ENCODE measurements at places on chromosomes 16 and 17. TPM values are rescaled to one million over a fixed set of nuclear protein-coding genes. Genes with fewer than 3 reads are reported as not detected.

- no peaks in the 10 kb centered on the region for H3K4me1 ChIP-seq
- DNase-seq: no peak
- no peaks in the 10 kb centered on the region for H3K27me3 ChIP-seq
Measured at GRCh38 chr16:73275024-73275423, 227.1 kb upstream of the ZFHX3 start.

DNA sequence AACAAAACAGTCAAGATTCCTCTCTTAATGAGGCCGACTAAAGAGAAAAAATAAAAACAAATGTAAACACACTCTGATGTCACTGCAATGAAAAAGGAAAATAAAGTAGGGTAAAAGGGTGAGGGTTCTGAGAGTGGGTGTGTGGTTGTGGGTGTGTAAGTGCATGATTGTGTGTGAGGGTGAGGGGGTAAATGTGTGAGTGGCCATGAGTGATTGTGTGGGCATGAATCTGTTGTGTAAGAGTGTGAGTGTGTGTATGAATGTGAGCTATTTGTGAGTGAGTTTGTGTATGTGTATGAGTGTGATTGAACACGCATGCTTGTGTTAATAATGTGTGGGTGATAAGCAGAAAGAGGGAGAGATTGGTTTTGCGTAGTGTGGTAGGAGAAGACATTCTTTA is 132.8 kb downstream of the CDH11 start:
- DNase-seq: no peak
- H3K4me3 ChIP-seq: no peak overlapping the region
- peaks cover 41% of the 10 kb centered on the region for H3K36me3 ChIP-seq
- H3K4me1 ChIP-seq: no peaks in the 10 kb centered on the region
- no peaks in the 10 kb centered on the region for H3K27me3 ChIP-seq

Gene KRT33B
- not detected for total RNA-seq

GRCh38 chr17:80619535-80620235 is 75.0 kb downstream of the RPTOR start:
- H3K4me1 ChIP-seq: no peaks in the 10 kb centered on the region
- H3K27me3 ChIP-seq: no peaks in the 10 kb centered on the region
- H3K27ac ChIP-seq: no peak overlapping the region
- no peak overlapping the region for H3K4me3 ChIP-seq

DNA sequence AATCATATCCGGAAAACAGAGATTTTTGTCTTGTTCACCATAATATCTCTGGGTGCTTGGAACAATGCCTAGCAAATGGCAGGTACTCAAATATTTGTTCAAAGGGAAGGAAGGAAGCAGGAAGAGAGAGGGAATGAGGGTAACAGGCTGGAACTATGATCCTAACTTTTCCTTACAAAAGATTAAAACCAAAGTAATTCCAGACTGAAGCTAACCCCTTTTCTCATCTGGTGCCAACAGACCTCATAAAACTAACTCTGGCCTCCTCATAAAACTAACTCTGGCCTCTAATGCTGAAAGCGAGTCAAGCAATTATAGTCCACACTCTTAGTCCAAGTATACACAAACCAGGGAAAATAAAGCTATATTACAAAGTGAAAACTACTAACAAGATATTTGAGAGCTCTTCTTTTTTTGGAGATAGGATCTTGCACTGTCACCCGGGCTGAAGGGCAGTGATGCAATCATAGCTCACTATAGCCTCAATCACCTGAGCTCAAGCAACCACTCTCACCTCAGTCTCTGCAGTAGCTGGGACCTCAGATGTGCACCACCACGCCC is 84.6 kb downstream of the KANSL1 start:
- peaks cover 66% of the 10 kb centered on the region for H3K4me1 ChIP-seq
- H3K36me3 ChIP-seq: no peaks in the 10 kb centered on the region
- no peak overlapping the region for H3K4me3 ChIP-seq
- peak overlapping the region; percentile 10 for H3K27ac ChIP-seq
- DNase-seq: no peak
- H3K27me3 ChIP-seq: no peaks in the 10 kb centered on the region

Gene MT1E
- 564 TPM for total RNA-seq

DNA sequence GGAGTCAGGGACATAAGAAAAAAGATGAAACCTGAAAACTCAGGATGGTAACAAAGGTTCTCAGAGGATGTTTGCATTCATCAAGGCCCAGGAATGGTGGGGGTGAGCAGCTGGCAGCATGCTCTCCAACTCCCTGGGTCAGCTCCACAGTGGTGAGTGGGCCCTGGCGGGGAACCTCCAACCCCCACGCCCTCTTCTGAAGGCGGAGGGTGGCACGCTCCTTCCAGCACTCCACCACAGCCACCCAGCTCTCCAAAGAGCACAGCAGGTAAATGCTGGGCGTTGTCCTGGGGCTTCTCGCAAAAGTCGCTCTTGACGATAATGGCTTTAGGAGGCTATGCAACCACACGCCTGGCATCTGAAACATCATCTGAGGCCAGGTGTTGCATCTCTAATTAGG is 173.8 kb downstream of the C16orf78 start:
- no peak overlapping the region for H3K4me3 ChIP-seq
- no peaks in the 10 kb centered on the region for H3K36me3 ChIP-seq

- no peaks in the 10 kb centered on the region for H3K4me1 ChIP-seq
- H3K27me3 ChIP-seq: no peaks in the 10 kb centered on the region
- no peak overlapping the region for H3K4me3 ChIP-seq
- no peak for DNase-seq
- no peak overlapping the region for H3K27ac ChIP-seq
- H3K36me3 ChIP-seq: no peaks in the 10 kb centered on the region
Measured at GRCh38 chr16:86217001-86217890, 293.1 kb upstream of the FOXF1 start.

GRCh38 chr17:56751145-56751738 is 82.5 kb downstream of the C17orf67 start:
- no peaks in the 10 kb centered on the region for H3K4me1 ChIP-seq
- no peak overlapping the region for H3K27ac ChIP-seq
- no peak for DNase-seq
- no peak overlapping the region for H3K4me3 ChIP-seq

Gene KRT13
- 10,968 TPM for total RNA-seq

DNA sequence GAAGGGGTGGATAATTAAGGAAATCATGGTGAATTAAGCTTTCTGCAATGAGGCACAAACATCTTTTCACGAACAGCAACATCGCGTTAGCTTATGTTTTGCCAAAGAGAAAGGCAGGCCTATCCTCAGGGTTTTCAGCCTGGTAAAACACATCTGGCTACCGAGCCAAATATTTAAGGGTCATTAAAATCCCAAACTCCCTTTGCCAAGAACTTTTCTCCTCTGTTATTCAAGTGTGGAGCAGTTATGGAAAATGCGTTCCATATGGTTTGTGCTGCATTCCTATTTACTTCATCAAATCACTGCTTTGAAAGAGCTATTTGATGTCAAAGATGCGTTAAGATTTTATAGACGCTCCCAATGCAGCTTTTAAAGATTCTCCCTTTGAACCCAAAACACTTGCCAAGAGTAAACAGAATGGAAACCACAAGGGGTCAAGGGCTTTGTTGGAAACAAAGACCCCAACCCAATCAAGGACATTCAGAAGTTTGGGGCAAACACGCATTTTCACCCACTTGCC is 308.3 kb upstream of the CDH5 start:
- no peak overlapping the region for H3K4me3 ChIP-seq
- DNase-seq: no peak
- H3K27ac ChIP-seq: peak overlapping the region; percentile 66

DNA sequence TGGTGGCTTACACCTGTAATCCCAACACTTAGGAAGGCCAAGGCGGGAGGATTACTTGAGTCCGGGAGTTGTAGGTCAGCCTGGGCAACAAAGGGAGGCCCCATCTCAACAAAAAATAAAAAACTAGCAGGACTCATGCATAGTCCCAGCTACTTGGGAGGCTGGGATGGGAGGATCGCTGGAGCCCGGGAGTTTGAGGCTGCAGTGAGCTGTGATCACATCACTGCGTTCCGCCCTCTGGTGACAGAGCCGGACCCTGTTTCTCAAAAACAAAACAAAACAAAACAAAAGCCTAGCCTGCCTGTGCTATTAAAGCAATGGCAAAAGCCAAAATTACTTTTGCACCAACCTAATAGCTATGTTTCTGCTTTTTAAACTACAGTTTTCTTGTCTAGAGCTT is 1.5 kb downstream of the FCSK start:
- H3K4me3 ChIP-seq: no peak overlapping the region
- no peaks in the 10 kb centered on the region for H3K27me3 ChIP-seq
- H3K36me3 ChIP-seq: no peaks in the 10 kb centered on the region
- H3K27ac ChIP-seq: no peak overlapping the region

Gene GRIN2A
- 1.5 TPM for total RNA-seq

Gene EDC4
- 71.9 TPM for total RNA-seq

- H3K4me3 ChIP-seq: no peak overlapping the region
- DNase-seq: no peak
- no peak overlapping the region for H3K27ac ChIP-seq
- H3K36me3 ChIP-seq: no peaks in the 10 kb centered on the region
- no peaks in the 10 kb centered on the region for H3K27me3 ChIP-seq
- peaks cover 15% of the 10 kb centered on the region for H3K4me1 ChIP-seq
Measured at GRCh38 chr16:82641336-82641984, 14.7 kb downstream of the CDH13 start.

DNA sequence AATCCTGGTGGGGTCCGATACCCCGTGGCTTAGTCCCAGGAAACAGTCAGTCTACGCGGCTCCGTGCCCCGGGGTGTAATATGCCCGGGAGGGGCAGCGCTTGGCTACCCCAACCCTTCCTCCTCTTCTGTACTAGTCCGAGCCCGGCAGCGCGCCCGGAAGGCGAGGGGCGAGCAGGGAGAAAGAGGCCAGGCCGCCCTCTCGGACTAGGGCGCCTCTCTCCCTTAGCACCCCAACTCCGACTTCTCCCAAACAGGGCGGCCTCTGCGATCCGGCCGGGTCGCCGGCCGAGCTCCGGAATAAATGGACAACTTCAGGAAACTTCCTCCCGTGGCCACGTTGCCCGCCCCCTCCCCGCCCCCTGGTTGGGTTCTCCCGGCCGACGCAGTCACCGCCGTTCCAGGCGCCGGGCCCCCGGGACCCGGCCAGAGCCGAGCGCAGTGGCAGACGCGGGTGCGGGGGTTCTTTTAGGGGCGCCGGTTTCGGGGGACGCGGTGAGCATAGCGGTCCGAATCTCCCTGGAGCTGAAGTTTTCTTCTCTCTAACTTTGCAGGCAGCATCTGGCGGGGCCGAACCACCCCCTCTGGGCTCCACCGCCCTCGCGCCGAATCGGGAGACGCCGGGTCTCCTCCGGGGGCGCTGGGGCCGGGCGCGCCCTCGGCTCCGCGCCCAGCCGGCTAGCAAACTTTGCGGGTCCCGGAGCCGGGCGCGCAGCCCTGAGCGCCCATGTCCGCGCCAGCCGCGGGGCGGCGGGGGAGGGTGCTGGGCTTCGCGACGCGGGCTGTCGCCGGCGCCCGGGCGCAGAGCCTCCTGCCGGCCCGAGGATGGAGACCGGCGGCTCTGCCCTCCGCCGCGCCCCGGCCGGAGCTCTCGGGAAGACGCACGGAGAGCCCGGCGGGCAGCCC is at the start of gene SDK2:
SDK2 (minus strand) TSS at position 301 of the 905 bp plus-strand sequence. CDS start 357 bp downstream, outside the sequence.
- H3K27ac ChIP-seq: peak within 1 kb of the TSS; percentile 73
- no peaks in the 10 kb centered on the region for H3K27me3 ChIP-seq
- H3K4me1 ChIP-seq: peaks cover 30% of the 10 kb centered on the region
- H3K4me3 ChIP-seq: peak within 1 kb of the TSS; percentile 48
- peak; percentile 7 for DNase-seq

DNA sequence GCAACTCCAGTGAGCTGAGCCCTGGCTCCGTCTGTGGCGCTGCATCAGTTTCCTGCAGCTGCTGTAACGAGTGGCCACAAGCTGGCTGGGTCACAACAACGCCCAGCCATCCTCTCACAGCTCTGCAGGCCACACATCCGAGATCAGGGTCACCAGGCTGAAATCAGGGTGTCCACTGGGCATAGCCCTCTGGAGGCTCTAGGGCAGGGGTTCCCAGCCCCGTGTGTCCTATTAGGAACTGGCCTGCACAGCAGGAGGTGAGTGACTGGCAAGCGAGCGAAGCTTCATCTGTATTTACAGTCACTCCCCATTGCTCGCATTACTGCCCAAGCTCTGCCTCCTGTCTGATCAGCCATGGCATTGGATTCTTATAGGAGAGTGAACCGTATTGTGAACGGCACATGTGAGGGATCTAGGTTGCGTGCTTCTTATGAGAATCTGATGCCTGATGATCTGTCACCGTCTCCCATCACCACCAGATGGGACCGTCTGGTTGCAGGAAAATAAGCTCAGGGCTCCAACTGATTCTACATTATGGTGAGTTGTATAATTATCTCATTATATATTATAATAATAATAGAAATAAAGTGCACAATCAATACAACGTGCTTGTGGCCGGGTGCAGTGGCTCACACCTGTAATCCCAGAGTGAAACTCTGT is 176.5 kb downstream of the SEC14L1 start:
- H3K4me1 ChIP-seq: peaks cover 79% of the 10 kb centered on the region
- H3K4me3 ChIP-seq: no peak overlapping the region
- H3K36me3 ChIP-seq: no peaks in the 10 kb centered on the region

DNA sequence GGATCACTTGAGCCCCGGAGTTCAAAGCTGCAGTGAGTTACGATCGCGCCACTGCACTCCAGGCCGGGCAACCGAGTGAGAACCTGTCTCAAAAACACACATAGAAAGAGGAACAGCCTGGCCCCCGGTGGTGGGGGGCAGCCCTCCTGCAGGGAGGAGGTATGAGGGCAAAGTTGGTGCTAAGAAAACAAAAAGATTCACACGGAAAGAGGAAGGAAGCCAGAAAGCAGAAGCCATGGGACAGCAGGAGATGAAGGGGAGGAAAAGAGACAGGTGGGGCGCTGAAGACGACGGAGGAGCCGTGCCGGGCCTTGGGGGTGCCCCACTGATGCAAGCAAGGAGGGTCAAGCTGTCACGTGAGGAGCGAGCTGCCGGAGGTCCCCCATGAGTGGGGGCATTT is 8.2 kb upstream of the C16orf74 start:
- no peaks in the 10 kb centered on the region for H3K36me3 ChIP-seq
- H3K27me3 ChIP-seq: no peaks in the 10 kb centered on the region
- DNase-seq: no peak

GRCh38 chr16:69888005-69888590 is 63.0 kb upstream of the CLEC18A start:
- DNase-seq: no peak
- peaks cover 16% of the 10 kb centered on the region for H3K4me1 ChIP-seq
- H3K4me3 ChIP-seq: no peak overlapping the region
- H3K27me3 ChIP-seq: no peaks in the 10 kb centered on the region
- peaks cover 20% of the 10 kb centered on the region for H3K36me3 ChIP-seq
- H3K27ac ChIP-seq: no peak overlapping the region
